ENCODE measurements at places on chromosomes 11 and 22.
A peak's percentile ranks its signal among the peaks of the same experiment; 100 is the strongest.

- no peak for DNase-seq
These were observed 511.1 kb downstream of the SOX6 start for GRCh38 chr11:15845261-15845660.

DNA sequence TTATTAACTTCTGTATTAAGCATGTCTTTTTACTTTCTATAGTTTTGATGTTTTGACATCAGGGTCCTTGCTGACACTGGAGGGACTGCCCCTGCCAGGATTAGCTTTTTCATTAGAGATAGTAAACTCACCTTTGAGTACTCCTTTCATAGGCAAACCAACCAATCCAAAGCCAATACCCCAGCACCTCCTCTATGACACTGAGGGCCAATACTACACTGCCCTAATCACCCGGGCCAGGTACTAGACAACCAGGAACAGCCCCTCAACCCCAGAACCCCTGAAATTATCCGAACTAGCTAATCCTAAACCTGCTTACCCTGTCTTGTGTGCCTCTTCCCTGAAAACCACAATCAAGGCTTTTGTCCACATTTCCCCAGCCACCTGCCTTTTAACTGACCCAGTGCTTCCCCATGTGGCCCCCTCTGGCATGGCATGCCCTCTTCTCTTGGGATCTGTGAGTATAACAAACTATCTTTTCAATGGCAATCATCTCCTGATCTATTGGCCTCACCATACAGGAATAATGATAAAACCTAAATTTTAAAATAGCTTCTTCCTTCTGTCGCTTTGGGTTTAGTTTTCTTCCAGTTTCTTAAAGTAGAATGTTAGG, 31.2 kb downstream of the RAB6A start:
- peak; percentile 9 for DNase-seq

DNA sequence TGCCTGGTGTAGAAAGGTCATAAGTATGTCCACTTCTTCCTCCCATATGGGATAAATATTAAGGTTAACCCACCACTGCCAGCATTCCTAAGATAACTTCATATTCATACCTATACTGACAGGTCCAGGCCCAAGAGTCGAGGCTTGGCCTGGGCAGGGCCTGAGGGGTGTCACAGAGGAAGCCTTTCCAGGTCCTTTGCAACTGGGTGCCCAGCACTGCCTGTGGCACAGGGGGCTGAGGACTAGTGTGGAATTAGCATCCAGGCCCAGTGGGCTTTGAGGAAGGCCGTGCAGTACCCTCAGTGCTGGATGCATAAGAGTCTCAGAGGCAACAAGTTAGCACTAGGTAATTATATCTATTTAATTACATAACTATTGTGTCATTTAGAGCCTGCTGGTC, 65.4 kb downstream of the PKNOX2 start:
- no peak for DNase-seq

- DNase-seq: no peak
These were observed 80.1 kb downstream of the DEPDC5 start for GRCh38 chr22:31833930-31834329.

DNA sequence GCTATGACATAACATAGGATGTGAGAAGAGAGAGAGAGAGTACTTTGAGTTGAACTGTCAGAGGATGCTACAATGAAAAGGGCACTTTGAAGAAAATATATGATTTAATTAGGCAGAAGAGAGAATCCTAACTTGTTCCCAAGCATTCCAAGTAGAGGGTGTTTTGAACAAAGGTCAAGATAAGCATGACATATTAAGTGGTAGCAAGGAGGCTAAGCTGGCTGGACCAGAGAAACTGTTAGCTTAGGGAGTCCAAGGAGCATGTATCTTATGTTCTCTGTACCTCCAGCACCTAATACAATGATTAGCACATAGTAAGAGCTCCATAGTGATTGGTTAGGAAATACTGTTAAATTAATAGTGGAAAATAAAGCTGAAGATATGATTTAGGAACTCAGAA, 479.6 kb downstream of the TMEM135 start:
- no peak for DNase-seq

GRCh38 chr11:73347067-73347466, 29.1 kb upstream of the RELT start:
- DNase-seq: no peak

GRCh38 chr11:116406042-116406441, 366.7 kb downstream of the BUD13 start:
- no peak for DNase-seq

DNA sequence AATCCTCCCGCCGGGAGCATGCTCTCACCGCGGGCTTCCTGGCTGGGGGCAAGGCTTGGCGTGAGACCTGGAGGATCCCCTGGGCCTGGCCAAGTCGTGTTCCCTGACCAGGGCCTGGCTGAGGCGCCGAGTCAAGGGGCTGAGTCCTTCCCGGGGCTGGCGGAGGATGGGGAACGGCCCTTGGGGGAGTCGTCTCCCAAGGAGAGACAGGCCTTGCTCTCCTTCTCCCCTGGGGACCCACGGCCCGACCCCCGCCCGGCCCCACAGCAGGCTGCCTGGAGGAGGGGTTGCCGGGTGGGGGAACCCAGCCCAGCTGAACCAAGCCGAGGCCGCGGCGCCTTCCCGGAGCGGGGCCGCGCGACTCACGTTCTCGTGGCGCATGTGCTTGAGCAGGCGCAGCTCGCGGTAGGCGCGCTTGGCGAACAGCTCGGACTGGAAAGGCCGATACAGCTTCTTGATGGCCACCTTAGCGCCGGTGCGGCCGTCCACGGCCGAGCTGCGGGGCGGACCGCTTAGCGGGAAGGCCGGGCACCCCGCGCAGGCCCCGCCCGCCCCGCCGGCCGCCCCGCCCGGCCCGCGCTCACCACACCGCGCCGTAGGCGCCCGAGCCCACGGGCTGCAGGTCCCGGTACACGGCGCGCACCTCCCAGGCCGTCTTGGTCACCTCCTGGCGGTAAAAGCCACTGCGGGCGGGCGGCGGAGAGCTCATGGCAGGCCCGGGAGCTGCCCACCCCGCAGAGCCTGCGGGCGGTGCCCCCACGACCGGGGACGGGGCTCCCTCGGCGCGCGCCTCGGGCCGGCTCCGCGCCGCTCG, 475 bp downstream of the MAPK12 start:
- no peak for DNase-seq

DNA sequence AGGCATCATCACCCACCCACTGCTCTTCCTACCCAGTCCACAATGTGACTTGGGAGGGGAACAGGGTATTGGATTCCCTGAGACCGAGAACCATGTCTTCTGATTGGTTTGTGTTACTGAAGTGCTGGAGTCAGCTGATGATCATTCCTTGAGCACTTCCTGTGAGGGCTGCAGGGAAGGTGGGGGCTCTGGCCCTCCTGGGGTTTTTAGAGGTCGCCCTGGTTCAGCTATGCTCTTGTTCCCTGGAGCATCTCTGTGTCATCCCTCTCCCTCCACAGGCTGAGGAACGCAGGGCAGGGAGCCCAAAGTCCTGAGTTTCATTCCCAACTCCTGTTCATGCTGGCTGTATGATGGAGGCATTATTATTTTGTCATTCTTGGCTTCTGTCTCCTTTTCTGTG, 6.7 kb downstream of the ZC3H7B start:
- DNase-seq: no peak

- no peak for DNase-seq
These were observed 49.4 kb downstream of the BID start for GRCh38 chr22:17724678-17725499.

DNA sequence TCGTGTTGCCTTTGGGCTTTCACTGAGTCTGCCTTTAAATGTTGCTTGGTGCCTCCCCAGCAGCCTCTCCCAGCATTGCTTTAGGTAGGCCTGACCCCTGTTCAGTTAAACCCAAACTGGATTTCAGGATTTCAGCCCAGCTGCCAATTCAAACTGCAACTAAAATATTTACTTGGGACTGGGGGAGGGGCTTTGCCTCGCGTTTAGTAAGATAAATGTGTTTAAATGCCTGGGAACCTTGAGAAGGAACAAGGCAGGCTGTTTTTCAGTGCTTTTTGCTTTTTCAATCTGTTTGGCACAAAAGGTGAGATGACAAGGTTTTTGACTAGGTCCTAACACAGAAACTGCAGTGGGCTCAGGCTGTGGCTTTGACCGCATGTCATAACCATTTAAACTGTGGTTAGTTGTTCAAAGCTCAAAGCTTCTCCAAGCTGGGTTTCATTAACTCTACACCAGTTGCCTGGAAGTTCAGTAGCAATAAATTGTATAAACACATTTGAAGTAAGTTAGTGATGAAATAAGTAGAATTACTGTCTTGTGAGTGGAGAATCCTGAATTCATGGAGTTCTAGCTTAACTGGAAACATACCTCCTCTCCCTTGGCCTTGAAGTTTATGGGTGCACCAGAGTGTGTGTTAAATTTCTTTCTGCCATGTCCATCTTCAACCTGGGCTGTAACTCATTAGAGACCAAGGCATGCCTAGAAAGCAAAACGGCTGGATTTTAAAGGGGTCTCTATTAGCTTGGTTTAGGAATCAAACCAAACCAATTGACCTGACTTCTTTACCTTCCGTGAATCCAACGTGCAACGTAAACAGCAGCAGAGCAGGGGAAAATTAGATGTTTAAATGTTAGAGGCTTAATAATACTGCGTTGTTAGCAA, 3.6 kb downstream of the PKNOX2 start:
- DNase-seq: peak; percentile 66

Measured in body of pancreas (tissue), 4 donors.